SW480 (cell line): ENCODE measurements at places on chromosomes 6 and 20.

DNA sequence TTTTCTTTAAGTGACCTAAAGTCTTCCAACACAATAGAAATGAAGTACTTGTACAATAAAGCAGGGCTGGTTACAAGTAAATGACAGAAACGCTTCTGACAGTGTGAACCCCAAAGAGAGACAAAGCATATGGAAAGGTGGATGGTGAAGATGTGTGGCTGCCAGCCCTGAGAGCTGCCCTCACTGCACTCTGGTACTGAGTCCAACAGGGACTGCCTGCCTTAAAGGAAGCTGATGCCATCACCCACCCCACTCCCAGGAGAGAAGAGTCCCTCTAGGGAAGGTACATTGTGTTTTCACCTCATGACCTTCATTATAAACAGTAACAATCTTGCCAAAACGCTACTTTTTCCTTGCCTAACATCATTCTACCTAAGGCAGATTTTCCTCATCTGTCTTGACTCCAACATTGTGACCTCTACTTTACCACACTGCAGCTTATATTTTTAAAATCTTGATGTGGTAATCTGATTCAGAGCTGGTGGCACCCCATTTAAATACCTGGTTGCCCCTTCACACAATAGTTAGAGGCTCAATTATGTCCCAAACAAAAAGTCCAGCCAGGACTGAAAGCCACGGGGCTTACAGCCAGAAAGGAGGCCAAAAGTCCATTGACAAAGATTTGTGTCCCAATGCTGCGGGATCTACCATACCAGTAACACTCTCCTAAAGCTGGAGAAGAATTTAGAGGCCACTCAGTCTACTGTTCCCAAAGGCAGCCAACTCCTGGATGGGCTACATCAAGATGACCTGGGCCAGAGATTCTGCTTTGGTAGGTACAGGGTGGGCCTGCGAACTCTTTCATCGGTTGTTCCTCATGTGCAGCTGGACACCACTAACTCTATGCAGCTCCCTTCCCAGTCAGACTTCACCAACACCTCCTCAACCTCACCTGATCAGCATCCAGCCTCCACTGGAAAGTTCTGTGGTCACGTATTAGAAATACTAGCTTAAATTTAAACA is 4.4 kb downstream of the APMAP start:
- DNase-seq = no peak

- peak; percentile 65 for DNase-seq
Measured at GRCh38 chr6:16130932-16131387, 2.1 kb downstream of the MYLIP start.

GRCh38 chr20:21981597-21982344 is 276.3 kb downstream of the PAX1 start:
- peak; percentile 37 for DNase-seq

- no peak for DNase-seq
Measured at GRCh38 chr6:104656235-104656634, 203.5 kb downstream of the HACE1 start.

DNA sequence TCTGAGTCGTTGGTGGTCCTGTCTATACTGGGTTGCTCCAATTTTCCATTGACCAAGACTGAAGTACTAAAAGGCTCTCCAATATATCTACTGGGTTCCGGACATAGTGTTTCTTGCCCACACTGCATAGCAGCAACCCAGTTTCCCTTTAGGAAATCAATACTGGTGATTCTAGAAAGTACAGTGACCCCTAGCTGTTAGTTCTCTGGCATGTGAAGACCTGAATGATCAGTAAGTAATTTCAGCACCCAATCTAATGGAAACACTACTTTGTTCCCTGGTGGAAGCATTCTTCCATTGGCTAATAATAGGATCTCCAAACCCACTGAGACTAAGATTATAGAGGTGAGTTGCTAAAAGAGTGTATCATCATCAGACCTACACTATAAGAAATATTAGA is 40.8 kb upstream of the STMND1 start:
- no peak for DNase-seq

- DNase-seq = no peak
Measured at GRCh38 chr6:41404182-41404845, 68.9 kb downstream of the NCR2 start.

- no peak for DNase-seq
Measured at GRCh38 chr6:43292763-43293318, 5.2 kb upstream of the SLC22A7 start.

GRCh38 chr20:46240065-46240464 is 68.2 kb downstream of the CDH22 start:
- no peak for DNase-seq

DNA sequence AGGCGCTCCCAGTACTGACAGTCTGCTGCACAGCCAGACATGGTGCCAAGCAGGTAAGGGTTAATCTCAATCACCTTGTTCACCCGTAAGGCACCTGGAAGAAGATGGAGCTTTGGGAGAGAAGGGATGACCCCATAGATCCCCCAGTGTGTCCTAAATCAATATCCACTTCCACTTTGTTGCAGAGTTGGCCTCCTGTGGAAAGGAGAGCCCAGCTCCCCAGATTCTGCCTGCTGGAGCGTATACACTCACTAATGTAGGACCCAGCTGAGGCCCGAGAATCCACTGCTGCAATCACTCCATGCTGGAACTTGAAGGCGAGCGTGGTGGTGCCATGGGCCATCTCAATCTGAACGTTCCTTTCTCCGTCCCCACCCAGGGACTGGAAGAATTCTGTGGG is 1.2 kb downstream of the PSMB8 start:
- no peak for DNase-seq

DNA sequence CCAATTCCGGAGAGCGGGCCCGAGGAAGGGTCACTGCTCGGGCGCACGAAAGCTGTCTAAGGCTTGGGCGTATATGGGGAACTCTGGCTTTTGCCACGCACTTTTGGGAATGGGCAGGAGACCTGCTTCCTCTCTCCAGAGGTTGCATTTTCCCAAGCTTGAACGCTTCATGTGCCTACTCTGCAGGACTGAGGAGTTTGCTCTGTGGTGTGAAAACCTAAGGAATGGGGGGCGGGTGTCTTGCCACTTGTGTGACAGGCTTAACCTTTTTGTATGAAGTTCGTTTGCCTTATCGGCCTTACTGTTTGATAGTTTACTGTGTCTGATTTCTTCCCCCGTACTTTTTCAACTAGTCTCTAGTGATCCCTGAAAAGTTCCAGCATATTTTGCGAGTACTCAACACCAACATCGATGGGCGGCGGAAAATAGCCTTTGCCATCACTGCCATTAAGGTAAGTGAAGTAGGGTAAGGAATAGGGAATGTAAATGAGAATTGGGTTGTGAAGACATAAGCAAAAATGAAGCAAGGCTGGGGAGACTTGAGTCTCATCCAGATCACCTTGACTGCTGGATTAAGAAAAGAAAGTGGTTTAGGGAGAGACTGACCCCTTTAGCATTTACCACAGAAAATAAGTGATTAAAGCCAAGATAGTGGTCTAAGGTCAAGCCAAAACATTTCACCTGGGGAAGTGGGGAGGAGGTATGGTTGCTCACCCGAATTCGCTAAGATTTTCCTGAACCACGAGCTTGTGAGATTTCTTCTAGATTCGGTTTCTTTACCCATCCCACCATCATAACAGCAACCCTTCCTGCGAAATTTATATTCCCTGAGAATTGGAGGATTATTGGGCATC is 627 bp downstream of the RPS18 start:
- no peak for DNase-seq

DNA sequence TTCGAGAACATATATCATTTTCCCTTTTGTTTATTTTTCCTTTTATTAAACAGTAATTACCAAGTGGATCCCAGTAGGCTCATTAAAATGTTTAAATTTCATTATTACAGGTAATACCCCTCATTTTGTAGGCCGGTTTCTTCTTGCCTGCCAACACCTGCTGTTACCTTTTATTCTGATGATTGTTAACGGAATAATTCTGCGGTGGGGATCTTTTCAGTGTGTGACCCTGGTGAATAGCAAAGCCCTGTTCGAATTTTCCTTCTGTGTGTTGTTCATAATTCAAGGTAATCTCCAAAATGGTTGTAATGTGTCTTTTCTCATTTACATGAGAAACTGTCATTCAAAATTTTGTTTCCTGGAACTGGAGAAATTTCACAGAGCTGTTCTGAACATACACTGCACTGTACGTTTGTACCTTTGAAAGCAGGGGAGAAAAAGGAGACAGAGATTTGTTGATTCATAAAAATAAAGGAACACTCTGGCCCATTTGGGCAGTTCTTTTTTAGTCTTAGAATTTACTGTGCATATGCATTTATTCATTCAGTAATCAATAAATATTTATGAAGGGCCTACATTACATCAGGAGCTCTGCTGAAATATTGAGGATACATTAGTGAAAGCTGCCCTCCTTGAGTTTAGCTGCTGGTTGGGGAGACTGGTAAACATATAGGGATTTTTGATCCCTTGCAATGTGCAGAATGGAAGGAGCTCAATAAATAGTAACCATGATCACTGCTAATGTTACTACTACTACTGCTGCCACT is 502.0 kb downstream of the QKI start:
- no peak for DNase-seq

DNA sequence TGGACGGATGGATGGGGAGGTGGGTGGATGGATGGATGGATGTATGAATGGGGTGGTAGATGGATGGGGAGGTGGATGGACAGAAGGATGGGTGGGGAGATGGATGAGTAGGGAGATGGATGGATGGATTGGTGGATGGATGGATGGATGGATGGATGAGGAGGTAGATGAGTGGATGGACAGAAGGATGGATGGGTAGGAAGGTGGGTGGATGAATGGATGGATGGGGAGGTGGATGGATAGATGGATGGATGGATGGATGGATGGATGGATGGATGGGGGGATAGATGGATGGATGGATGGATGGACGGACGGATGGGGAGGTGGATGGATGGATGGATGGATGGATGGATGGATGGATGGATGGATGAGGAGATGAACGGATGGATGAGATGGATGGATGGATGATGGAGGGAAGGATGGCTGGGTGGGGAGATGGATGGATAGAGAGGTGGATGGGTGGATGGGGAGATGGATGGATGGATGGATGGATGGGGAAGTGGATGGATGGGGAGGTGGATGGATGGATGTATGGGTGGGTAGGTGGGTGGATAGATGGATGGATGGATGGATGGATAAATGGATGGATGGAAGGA is 7.2 kb downstream of the EEF1A2 start:
- DNase-seq = no peak

- DNase-seq = no peak
Measured at GRCh38 chr6:170022827-170023619, 267.9 kb downstream of the DLL1 start.

DNA sequence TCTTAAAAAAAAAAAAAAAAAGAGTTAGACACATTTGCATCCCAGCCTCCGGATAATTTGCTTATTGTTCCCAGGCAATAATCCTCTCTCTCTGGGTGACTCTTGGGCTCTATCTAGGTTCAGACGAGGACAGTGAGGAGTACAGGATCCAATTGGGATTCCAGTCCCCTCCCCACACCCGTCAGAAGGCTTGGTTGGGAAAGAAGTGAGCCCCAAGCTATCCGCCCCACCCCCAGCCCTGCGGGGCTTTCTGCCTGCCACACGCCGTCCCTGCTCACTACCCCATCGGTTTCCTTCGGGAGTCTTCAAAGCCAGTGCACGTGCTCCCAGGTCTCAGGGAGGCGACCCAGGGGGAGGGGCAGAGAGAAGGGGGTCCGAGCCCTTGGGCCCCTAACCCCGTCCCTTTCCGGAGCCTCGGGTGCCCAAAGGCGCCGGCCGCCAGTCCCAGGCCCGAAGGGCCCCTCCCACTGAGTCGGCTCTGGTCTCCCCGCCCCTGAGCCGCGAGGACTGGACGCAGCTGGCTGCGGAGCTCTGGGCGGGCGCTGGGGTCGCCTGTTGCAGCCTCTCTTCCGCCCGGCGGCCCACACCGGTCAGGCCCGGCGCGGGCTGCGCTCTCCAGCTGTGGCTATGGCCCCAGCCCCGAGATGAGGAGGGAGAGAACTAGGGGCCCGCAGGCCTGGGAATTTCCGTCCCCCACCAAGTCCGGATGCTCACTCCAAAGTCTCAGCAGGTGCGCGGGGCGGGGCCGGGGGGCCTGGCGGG is 2.5 kb downstream of the MYMX start:
- DNase-seq = peak; percentile 69
